Kidney epithelial cell (primary cell): ENCODE measurements at places on chromosomes 11 and 22. TPM values are rescaled to one million over a fixed set of nuclear protein-coding genes. Genes with fewer than 3 reads are reported as not detected.

DNA sequence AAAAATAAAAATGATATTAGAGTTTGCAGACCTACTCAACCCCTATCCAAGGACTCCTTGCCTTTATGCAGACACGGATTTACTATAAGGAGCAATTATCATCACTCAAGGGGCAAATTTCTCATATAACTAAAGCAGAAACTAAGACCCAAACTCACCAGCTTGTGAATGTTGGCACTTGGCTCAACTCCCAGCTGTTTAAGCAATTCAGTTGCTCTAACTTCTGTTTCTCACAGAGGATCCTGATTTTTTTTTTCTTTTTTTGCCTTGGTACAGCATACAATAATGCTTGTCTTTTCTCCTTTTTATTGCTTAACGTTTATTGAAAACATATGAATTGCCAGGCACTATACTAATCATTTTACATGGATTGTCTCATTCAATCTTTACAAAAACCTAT is 9.6 kb upstream of the CBLIF start:
- DNase-seq = no peak

- no peak for DNase-seq
Measured at GRCh38 chr11:60844870-60845221, 2.9 kb downstream of the CCDC86 start.

DNA sequence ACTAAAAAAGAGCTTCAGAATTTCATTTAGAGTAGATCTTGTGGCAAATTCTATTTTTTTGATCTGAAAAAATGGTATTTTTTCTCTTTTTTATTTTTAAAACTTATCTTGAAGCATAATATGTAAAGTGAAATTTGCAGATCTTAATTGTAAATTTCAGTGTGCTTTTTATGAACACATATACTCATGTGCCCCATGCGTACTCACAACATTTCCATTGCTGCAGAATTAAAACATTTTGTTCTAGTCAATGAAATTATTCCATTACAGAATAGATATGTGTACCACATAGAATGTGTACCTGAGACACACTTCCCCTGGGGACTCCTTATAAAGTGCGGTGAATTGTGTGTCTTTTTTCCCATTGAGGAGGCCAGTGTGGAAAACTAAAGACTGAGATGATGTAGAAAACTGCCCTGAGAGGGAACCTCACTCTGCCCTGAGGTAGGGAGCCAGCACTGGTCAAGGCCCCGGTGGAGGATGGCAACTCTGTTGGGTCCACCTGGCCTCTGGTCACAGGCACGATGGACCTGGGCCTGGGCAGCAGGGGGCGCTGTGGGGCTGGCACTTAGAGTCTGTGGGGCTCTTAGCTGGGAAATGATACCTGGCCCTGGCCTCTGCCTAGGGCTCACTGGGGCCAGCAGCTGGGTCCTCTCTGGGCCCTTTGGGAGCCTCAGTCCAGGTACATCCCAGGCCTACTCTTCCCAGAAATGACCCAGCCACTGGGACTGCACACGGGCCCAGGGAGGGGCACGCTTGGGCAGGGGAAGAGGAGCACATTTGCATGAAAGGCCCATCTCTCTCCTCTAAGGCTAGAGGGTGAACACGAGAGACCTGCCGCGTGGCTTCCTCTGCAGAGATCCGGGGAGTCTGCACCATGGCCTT is 77.9 kb upstream of the TOP3B start:
- no peak for DNase-seq

- no peak for DNase-seq
Measured at GRCh38 chr22:37165940-37166674, 16.4 kb upstream of the IL2RB start.

DNA sequence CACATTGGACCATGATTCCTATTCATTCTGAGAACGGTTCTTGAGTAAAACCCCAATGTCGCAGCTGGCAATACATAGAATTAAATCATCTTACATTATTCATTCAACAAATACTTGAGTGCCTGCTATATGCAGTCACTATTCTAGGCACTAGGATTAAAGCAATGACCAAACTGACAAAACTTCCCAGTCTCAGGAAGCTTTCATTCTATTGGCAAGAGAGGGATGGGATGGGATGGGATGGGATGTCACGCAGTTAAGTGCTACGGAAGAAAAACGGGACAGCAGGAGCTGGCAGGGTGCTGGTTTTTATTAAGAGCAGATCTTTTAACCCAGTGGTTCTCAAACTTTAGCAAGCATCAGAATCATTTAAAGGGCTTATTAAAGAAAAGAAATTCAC is 2.9 kb downstream of the PAK1 start:
- DNase-seq = no peak

DNA sequence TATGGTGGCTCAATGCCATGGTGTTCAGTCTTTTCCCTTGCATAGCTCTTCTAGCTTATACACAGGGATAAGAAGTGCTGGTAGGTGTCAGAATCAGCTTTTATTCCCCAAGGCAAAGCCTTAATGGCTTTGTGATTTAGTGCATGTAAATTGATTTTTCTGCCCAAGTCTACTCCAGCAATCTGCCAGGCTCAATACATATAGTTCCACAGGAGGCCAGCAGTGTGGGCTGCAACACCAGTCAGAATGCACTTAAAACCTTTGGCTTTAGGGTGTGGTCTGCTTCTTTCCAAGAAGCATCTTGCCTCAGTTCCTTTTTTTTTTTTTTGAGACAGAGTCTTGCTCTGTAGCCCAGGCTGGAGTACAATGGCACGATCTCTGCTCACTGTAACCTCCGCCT is 14.5 kb upstream of the CAPRIN1 start:
- no peak for DNase-seq

- no peak for DNase-seq
Measured at GRCh38 chr11:48006301-48006992, 26.1 kb downstream of the PTPRJ start.

- DNase-seq = no peak
Measured at GRCh38 chr11:94866936-94867795, 99.0 kb downstream of the AMOTL1 start.

DNA sequence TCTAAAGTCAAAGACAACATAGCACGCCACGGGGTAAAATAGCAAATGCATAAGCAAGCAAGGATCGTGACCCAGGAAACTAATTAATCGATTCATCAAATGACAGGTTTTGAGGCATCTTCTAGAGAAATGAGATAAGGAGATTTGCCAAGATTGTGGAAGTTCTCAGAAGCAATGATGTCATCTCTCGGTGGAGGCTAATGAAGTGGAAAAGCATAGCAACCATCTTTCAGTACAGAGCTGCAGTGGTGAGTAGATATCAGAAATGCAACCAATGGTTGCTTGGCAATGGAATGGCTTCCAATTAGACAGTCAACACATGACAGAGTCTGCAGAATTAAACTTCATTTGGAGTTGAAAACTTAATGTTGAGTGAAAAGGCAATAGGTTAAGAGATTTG is 116.0 kb downstream of the KIRREL3 start:
- DNase-seq = no peak

DNA sequence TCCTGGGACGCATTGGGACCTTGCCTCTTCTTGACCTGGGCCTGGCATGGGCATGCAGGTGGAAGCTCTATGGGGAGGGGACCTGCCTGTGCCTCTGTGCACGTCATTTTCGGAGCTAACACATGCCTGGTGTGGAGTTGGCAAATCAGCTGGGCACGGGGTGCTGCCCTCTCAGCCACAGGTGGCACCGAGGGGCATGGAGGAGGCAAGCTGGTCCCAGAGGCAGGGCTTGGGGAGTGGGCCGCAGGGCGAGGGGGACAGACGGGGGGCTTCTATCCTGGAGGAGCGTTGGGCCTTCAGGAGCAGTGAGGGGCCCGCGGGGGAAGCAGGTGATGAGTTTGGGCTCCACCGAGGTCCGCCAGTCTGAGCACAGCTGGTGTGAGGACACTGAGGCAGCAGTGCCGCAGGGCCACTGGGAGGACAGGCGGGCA is 362.0 kb downstream of the TBC1D22A start:
- DNase-seq = no peak

DNA sequence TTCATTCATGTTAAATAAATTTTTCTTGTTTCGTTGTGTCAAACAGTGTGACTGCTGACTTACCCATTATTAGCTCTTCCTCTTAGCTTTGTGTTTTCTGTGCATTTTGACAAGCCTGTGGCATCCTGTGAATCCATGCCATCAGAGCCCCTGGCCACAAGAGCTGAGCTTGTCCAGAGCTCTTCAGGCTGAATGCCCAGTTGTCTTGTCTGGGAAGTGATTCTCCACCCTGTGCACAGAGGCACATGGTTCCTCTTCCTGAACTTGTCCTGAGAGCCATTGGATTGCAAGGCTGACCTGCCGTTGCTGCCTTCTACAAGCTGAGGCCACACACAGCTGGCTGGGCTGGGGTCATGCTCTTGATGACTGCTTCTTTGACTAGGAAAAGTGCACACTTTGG is 64.1 kb downstream of the PPP6R3 start:
- no peak for DNase-seq

DNA sequence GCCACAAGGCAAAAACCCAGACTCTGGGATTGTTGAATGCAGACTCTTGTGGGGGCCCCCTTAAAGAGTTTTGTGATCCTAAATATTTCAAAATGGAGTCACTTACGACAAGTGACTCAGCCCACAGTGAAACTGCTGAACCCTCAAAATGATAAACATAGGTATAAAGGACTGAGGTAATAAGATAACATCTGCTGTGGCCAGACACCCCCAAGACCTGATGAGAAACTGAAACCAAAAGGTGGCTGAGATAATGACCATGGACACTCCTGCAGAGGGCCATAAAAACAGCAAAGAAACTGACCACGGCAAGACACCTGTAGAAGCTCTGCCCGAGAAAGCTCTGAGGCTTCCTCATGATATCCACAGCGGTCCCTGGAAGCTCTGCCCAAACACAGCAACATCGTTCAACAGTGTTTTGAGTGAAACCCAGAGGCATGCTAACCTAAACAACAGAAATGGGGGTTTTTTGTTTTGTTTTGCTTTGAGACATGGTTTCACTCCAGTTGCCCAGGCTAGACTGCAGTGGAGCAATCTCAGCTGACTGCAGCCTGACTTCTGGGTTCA is 1.6 kb upstream of the PLAAT4 start:
- DNase-seq = no peak

DNA sequence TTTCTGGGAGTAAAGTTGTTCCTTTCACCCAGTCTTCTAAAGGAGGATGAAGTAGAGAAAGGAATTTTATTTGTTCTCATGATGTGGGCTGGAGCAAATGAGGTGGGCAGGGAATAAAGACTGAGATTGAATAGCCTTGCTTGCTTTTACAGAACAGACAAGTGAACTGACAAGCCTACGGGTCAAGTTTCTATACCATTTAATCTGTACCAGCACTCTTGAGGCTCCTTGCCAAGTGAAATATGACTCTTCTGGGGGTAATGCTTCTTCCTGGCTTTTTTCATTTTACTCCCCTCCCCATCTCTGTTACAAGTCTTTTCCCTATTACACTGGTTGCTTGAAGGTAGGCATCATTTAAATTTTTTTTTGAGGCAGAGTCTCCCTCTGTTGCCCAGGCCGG is 54.8 kb downstream of the CSTPP1 start:
- no peak for DNase-seq

GRCh38 chr22:17402293-17402692 is 33.0 kb downstream of the CECR2 start:
- DNase-seq = no peak

GRCh38 chr11:100942016-100942415 is 187.6 kb downstream of the PGR start:
- no peak for DNase-seq

DNA sequence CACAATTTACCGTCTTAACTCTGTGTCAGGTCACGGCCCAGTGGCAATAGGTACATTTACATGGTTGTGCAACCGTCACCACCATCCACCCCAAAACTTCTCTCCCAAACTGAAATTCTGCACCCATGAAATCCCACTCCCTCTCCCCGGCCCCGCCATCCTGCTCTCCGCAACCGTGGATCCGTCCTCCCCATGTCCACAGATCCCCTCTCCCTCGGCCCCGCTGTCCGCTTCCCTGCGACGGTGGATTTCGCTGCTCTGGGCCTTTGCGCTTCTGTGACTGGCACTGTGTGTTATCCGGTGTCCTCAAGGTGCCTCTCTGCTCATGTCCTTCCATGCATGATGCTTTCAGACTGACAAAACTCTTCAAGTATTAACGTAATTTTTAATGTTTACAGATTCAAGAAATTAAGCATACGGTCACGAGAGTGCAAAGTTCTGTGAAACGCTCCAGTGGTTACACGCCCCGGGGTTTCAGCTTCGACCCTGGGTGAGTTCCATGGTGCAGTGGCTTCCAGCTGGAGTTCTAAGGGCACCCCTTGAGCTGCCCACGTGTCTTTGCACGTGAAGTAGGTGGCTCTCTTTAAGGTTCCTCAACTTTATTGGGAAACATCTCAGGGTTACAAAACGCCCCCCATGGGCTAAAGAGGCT is 76.4 kb downstream of the KCNQ1 start:
- DNase-seq = no peak

GRCh38 chr11:87819151-87819550 is 356.1 kb downstream of the RAB38 start:
- no peak for DNase-seq

DNA sequence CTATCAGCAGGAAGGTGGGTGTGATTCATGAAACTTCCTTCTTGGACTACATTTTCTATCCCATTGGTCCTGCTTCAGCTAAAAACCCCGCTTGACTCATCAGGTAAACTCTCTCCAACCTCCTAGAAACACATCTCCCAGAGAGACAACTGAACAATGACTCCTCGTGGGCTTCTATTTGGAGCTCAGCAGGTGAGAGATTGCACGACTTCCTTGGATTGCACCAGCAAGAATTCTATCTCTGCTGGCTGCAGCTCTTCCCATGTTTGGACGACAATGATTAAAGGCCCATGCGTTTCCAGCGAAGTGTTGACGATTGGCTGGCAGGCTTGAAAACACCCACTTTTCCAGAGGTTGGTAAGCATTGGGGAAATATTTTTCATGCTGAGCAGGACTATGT is 216.1 kb upstream of the NTM start:
- no peak for DNase-seq

DNA sequence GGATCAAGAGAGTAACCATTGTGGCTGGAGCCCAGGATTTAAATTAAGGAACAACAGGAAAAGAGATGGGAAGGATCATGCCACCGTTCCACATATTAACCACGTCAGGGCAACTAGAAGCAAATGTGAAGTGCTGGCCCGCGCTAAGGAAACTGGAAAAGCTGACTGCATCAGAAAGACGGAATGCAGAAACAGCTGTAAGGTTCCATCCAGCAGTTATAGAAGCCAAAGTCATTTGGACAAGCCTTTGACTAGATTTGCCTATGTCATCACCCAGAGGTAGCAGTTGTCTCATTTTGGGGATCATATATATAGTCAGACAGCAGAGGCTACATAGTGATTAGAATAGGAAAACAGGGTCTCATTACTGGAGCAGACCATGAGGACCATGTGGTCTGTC is 43.0 kb upstream of the CRTAM start:
- no peak for DNase-seq

- no peak for DNase-seq
Measured at GRCh38 chr22:46524203-46524740, 13.1 kb downstream of the CELSR1 start.

GRCh38 chr22:32788904-32789624 is 12.4 kb upstream of the TIMP3 start:
- no peak for DNase-seq

The SLC25A45 gene
- 0.29 and 0.82 TPM in 2 replicates for total RNA-seq

The CACNA1I gene
- total RNA-seq = not detected in 2 replicates

The FGF4 gene
- total RNA-seq = not detected in 2 replicates

The SMTNL1 gene
- total RNA-seq = not detected in 2 replicates

The ARFGAP2 gene
- 95.7 and 106 TPM in 2 replicates for total RNA-seq

The MMP7 gene
- 312 and 333 TPM in 2 replicates for total RNA-seq

The SGSM1 gene
- total RNA-seq = 0.25 and 0.55 TPM in 2 replicates

The MAPK8IP1 gene
- total RNA-seq = 13.2 and 14.8 TPM in 2 replicates

The KCNJ1 gene
- not detected in 2 replicates for total RNA-seq

The NLRP14 gene
- total RNA-seq = not detected in 2 replicates

The SLC29A2 gene
- 5.5 and 7.7 TPM in 2 replicates for total RNA-seq

The RRM1 gene
- 33.2 and 36.8 TPM in 2 replicates for total RNA-seq

The MPEG1 gene
- total RNA-seq = 0.27 TPM in 1 of 2 replicates, not detected in the other

The SYT9 gene
- total RNA-seq = 1.0 and 1.2 TPM in 2 replicates

The PHOX2A gene
- not detected in 2 replicates for total RNA-seq
